Stimulated activated CD4-positive, alpha-beta T cell treated with anti-CD3 and anti-CD28 coated beads, Interleukin-12 subunit alpha, Interleukin-12 subunit beta, amount 100 ng/mL, for 24 hours (primary cell): ENCODE measurements at places on chromosomes 16 and 17.
A peak's percentile ranks its signal among the peaks of the same experiment; 100 is the strongest.

- DNase-seq = no peak
These were observed 74.0 kb upstream of the HLF start for GRCh38 chr17:55190748-55191147.

- no peak for DNase-seq
These were observed 66.0 kb downstream of the CDK12 start for GRCh38 chr17:39527220-39527813.

DNA sequence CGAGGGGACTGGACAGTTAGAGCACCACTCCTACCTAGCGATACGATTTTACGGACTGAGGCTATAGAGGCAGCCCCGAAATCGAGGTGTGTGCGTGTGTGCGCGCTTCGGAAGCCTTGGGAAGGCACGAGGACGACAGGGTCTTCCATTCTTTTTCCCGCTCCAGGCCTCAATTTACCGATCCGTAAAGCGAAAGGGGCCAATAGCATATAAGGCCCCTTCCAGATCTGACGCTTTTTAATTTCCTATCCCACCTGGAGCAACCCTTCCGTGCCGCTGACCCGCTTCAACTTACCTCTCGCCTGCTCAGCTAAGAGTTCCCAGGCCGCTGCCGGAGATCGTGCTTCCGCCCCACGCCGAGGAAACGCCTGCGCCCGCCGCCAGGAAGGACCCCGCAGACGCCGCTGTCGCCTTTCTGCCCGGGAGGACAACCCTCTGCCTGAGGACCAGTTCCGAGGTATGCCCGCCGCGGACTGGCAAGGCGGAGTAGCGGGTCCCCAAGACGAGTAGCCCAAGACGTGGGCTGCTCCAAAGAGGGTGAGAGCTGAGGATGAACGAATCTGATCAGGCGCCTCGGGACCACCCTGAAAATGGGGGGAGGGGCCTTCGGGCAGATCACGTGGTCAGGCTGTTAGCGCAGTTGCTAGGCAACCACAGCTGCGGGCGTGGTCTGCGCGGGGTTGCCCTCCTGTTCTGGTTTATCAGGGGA lies at the start of gene EFTUD2:
Gene EFTUD2 (minus strand): TSS at position 372 of the 709 bp plus-strand sequence. CDS start 4,924 bp downstream, outside the sequence.
- peak; percentile 84 for DNase-seq

DNA sequence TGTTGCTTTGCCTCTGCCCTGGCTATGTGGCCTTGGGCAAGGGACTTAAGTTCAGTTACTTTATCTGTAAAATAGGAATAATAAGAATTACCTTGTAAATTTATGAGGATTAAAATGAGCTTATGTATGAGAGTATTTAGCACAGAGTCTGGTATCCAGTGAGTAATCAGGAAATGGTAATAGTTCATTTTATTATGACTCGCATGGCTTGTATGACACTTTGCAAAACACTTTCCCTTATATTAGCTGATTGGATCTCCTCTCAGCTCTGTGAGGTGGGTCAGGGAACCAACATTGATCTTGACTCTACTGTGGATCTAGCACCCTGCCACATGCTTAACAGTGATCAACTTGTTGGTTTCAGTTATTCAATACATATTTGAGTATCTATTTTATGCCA lies 8.3 kb upstream of the CDH3 start:
- DNase-seq = no peak

- no peak for DNase-seq
These were observed 88.0 kb downstream of the TMEM100 start for GRCh38 chr17:55634702-55635101.

GRCh38 chr17:21816592-21817567 lies 124.6 kb downstream of the KCNJ18 start:
- DNase-seq = no peak

DNA sequence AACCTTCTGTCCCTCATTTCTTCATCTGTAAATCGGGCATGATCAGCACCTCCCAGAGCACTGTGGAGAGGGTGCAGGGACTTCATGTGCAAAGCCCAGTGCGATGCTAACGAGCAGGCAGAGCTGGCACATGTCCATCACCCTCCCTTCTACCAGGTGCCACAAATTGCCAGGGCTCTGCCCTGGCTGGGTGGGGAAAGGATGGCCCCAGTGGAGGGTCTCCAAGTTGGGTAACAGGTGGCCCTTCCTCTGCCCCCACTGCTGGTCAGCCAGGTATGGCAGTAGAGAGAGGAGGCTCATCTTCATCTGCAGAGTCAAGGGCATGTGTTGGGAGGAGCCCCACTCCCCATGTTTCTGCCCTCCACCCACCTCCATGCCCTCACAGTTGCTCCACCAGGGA lies 61.5 kb upstream of the CDH5 start:
- DNase-seq = no peak

- no peak for DNase-seq
These were observed 38.2 kb downstream of the PSME3IP1 start for GRCh38 chr16:57147381-57148221.

DNA sequence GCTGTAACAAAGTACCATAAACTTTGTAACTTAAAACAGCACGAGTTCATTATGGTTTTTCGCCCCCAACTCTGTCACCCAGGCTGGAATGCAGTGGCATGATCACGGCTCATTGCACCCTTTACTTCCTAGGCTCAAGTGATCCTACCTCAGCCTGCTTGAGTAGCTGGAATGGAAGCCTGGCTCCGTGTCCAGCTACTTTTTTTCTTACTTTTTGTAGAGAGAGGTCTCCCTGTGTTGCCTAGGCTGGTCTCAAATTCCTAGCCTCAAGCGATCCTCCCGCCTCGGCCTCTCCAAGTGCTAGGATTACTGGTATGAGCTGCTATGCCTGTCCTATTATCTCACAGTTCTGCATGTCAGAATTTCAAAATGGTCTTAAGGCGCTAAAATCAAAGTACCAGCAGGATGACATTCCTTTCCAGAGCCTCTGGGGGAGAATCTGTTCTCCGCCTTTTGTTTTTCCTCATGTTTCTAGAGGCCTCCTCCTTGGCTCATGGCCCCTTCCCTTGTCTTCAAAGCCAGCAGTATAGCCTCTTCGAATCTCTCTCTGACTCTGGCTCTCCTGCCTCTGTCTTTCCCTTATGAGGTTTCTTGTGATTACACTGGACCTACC lies 10.1 kb upstream of the PRM1 start:
- no peak for DNase-seq

DNA sequence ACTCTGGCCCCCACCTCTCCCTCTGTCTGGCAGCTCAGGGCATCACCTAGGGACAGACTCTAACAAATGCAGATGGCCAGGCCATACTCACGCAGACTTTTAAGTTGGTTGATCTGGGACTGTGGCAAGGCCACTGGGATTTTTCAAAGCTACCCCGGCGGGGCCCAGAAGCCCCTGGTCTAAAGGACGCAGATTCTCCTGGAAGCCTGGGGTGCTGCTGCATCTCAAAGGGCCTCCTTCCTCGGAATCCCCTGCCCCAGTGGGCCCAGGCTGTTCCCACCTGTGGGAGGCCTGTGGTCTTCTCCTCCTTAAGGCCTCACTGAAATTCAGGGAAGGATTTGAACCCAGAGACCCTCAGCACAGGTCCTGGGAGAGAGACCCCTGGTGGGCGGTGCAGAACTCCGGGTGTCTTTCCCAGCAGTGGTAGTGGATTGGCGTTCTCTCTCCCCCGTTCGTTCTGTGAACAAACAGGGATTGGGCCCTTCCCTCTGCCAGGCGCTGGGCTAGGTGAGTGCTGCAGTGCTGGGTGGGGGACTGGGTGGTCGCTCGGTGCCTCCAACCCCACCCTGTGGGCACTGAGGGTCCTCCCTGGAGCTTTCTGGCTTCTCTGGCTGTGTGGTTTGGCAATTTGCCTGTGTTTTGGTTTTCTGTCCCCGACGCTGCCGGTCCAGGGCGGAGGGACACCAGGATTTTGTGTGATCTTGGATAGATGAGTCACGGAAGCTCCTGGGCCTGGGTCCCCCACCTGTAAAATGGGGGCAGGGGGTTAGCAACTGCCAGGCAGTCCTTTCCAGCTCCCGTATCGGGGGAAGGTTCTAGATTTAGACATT lies 160.5 kb upstream of the GSE1 start:
- no peak for DNase-seq

DNA sequence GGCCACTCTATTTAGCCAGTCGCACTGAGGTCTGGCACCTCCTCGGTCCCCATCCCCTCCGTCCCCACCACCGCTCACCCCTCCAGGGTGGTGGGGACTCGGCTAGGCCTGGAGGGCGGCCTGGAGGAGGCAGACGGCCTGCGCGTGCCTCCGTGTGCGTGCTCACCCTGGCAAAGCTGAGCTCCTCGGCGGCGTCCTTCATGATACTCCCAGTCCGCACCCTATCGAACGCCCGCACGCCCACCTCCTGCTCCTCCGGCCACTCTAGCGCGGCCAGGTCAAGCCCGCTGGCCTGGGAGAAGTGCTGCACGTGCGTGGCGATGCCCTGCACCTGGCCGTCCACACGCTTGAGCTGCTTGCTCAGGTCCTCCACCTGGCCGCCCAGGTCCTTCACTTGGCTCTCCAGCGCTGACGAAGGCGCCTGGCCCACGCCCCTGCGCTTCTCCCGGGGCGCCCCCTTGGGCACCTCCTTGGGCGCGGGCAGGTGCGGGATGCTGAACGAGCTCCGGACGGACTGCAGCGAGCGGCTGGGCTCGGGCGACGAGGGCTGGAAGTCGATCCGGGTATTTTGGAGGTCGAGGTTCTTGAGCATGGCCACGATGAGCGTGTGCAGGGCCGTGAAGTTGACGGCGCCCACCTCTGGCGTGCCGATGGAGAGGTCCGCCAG lies 644 bp downstream of the QRICH2 start:
- DNase-seq = no peak

DNA sequence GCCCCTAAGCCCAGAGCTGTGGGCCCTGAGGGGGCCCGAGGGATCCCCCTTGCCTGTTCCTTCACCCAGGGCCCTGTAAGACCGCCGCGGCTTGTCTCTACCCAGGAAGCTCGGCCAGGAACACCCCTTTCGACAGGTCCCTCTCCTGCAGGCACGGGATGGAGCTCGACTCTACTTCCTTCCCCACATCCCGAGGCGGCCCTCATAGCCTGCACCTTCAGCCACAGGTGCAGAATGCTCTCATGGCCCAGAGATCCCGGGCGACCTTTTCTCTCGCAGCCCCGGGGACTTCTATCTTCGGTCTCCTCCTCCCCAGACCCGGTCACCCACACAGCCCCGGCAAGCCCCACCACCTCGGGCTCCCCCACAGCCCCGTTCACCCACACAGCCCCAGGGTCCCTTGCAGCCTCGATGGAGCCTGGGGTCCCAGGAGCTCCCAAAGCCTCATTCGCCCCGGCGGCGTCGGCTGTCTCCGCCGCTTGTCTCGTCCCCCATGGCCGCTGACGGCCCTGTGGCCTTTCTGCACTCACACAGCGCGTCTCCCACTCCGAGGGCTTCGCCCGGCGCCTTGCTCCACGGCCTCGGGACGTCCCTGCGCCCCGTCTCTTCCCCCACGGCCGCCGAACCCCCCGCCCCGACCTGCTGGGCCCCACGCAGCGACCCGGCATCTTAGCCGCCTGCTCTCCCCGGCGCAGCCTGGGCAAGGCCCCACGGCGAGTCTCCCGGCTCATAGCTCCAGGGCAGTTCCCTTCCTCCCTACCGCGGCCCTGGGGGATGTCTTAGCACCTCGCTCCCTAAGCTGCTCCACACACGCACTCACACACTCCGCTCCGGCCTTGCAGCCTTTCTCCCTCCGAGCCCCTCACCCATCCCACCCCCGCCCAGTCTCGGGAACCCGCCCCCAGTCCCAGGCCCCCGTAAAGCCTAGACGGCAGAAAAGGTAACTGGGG lies 650 bp downstream of the KIAA0753 start:
- DNase-seq = no peak

GRCh38 chr16:83609178-83609577 lies 198.6 kb upstream of the HSBP1 start:
- no peak for DNase-seq

DNA sequence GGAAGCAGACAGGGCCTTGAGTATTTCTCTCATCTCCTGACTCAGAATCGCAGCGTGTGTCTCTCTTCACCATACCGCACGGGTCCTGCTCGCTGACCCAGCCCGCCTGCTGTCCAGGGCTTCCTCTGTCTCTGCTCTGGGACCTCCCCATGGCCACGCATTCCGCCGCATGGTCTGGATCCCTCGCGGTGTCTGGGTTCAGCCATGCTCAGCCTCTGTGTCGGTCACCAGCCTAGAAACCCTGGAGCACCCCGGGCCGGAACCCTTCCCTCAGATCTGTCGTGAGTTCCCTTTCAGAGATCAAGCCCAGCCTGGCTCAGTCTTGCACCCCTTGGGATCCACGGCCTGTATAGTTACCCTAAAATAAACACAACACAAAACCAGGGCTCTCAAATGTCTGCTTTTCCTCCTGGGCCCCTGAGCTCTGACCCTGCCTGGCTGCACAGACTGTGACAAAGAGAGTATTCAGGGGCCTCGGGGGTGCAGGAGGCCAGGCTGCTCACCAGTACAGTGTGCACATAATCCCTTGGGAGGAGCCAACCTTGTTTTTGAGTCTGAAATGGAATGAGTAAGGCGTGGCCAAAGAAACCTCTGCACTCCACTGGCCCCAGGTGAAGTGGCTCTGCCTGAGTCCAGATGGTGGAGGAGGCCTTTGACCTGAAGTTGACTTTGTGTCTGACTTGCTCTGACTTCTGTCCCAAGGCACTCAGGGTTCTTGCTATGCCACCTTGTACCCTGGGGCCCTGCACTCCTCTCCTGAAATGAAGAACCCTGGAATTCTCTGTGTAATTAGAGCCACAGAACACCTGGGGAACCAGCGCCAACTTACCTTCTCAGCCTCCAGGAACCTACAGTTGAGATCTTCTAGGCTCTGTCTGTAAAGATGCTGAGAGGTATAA lies 5.8 kb upstream of the SPIRE2 start:
- DNase-seq = no peak

DNA sequence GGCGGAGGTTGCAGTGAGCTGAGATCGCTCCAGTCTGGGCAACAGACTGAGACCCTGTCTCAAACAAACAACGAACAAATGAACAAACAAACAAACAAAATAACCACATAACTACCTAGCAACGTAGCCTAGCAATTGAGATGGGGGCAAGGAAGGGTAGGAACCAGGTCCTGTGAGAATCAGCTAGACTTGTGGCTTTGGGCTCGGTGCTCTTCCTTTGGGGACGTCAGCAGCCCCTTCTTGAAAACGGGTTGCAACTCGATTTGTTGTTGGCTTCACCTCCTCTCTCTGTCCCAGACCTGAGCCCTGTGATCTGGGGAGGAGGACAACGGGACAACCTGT lies 72.2 kb downstream of the ABCC1 start:
- no peak for DNase-seq

GRCh38 chr16:10045291-10045775 lies 136.9 kb downstream of the GRIN2A start:
- DNase-seq = no peak

- DNase-seq = no peak
These were observed 295.5 kb downstream of the CDH11 start for GRCh38 chr16:64826374-64826773.
